HFFc6 (cell line): ENCODE measurements at places on chromosomes 11 and 22. TPM values are rescaled to one million over a fixed set of nuclear protein-coding genes. Genes with fewer than 3 reads are reported as not detected.

- H3K36me3 ChIP-seq, result no peaks in the 10 kb centered on the region; the same call in 1 of the 2 replicates
- no peak overlapping the region for H3K4me3 ChIP-seq
- DNase-seq, result no peak
- no peaks in the 10 kb centered on the region for H3K27me3 ChIP-seq
- H3K27ac ChIP-seq, result no peak overlapping the region
Observed at GRCh38 chr22:49506010-49506400, 321.7 kb downstream of the BRD1 start.

DNA sequence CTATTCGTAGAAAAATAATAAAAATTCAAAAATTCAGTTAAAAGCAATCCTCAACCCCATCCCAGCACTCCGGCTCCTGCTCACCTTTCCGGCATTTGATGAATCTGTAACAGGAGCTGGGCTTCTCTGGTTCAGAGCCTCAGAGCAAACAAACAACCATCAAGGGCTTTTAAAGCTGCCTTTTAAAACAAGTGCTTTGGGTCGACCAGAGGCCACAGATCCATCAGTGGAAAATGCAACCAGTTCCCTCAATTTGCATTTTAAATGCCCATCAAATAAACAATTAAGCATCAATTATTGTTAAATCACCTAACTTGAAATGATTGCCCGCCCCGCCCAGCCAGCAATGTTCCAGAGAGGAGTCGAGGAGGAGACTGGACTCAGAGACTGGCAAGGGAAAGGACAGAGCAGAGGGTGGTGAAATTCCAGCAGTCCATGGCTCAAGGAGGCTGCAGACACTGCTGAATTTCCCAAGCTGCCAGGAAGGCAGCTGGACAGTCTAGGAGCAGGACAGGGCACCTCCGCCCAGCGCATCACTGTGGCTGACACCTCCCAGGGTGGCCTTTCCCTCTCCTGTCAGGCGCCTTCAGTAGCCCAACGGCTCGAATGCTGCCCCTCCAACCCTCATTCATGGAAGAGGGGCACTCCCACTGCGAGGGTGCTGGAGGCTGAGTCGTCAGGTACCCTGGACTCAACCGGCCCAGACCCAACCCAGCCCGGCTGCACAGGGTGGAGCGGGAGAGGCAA lies 7.5 kb downstream of the FXYD6 start:
- H3K27ac ChIP-seq, result no peak overlapping the region
- peaks cover 53% of the 10 kb centered on the region for H3K27me3 ChIP-seq
- no peaks in the 10 kb centered on the region for H3K4me1 ChIP-seq
- H3K36me3 ChIP-seq, result no peaks in the 10 kb centered on the region
- no peak overlapping the region for H3K4me3 ChIP-seq
- no peak for DNase-seq

- H3K4me3 ChIP-seq, result no peak overlapping the region
- peaks cover 2% of the 10 kb centered on the region; the same call in 1 of the 2 replicates for H3K27me3 ChIP-seq
- 0 out of 2 replicates have a peak, but pooled peaks cover 4% of the 10 kb centered on the region for H3K36me3 ChIP-seq
- H3K4me1 ChIP-seq, result no peaks in the 10 kb centered on the region
Observed at GRCh38 chr11:116072601-116073410, 568.6 kb upstream of the CADM1 start.

Gene DCDC1
- total RNA-seq, result not detected in 3 replicates

GRCh38 chr22:30922151-30922611 lies 46.4 kb downstream of the MORC2 start:
- peaks cover 4% of the 10 kb centered on the region for H3K27me3 ChIP-seq
- no peak overlapping the region for H3K27ac ChIP-seq
- H3K4me3 ChIP-seq, result peak overlapping the region; percentile 79; the same call in 1 of the 2 replicates
- no peak for DNase-seq
- peaks cover 16% of the 10 kb centered on the region for H3K4me1 ChIP-seq
- H3K36me3 ChIP-seq, result no peaks in the 10 kb centered on the region

GRCh38 chr22:31343235-31344191 lies 2.6 kb downstream of the PATZ1 start:
- H3K27ac ChIP-seq, result peak overlapping the region; percentile 45
- peak overlapping the region; percentile 80 for H3K4me3 ChIP-seq
- H3K27me3 ChIP-seq, result peaks cover 2% of the 10 kb centered on the region
- H3K4me1 ChIP-seq, result peaks cover 26% of the 10 kb centered on the region

DNA sequence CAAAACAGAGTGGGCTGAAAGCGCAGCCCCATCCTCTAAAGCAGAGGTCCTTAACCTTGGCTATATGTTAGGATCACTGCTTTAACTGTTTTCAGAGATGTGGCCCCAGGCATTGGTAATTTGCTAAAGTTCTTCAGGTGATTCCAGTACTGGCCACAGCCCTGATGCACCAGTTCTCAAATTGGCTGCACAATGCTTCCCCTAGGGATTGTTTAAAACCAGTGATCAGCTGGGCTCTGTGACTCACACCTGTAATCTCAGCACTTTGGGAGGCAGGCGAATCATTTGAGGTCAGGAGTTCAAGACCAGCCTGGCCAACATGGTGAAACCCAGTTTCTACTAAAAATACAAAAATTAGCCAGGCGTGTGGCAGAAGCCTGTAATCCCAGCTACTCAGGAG lies 8.4 kb upstream of the IRAG1 start:
- peaks cover 14% of the 10 kb centered on the region for H3K36me3 ChIP-seq
- H3K27ac ChIP-seq, result no peak overlapping the region
- no peaks in the 10 kb centered on the region; the same call in none of the 2 replicates for H3K27me3 ChIP-seq
- DNase-seq, result no peak
- no peak overlapping the region for H3K4me3 ChIP-seq
- H3K4me1 ChIP-seq, result peaks cover 7% of the 10 kb centered on the region; the same call in 1 of the 2 replicates

Gene RFPL1
- total RNA-seq, result not detected in 2 replicates

Gene PIWIL4
- 0.15 to 0.38 TPM (median 0.19 TPM) in 3 replicates for total RNA-seq

DNA sequence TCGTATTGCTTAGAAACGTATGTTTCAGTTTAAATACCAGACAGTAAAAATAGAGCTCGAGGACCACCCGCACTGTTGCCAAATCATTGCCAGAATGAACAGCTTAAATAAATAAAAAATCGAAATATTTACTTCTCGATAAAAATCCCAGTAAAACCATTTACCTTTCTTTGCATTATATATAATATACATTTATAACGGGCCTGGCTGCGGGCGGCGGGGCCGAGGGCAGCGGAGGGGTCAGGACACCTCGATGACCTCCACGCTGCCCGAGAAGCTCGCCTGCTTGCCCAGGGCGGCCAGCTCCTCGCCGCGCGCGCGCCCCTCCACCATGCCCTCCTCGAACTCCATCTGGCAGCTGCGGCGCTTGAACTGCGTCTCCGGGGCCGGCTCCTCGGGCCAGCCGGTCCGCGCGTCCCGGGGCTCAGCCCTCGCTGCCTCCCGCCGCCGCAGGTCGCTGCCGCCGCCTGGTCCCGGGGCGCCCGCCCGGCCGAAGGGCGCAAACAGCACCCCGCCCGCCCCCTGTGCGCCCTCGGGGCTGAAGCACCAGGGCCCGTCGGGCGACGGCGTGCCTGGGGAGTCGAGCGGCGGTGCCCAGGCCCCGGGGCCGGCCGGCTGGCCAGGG lies 15.7 kb downstream of the DUSP8 start:
- DNase-seq, result no peak
- no peaks in the 10 kb centered on the region for H3K27me3 ChIP-seq
- H3K27ac ChIP-seq, result no peak overlapping the region
- H3K4me1 ChIP-seq, result no peaks in the 10 kb centered on the region
- H3K4me3 ChIP-seq, result no peak overlapping the region

GRCh38 chr11:129258205-129258604 lies 66.1 kb upstream of the ARHGAP32 start:
- no peaks in the 10 kb centered on the region for H3K36me3 ChIP-seq
- H3K27me3 ChIP-seq, result no peaks in the 10 kb centered on the region; the same call in 1 of the 2 replicates
- no peak overlapping the region for H3K27ac ChIP-seq
- peaks cover 17% of the 10 kb centered on the region for H3K4me1 ChIP-seq
- H3K4me3 ChIP-seq, result no peak overlapping the region
